ENCODE measurements at places on chromosomes 16 and 17.

DNA sequence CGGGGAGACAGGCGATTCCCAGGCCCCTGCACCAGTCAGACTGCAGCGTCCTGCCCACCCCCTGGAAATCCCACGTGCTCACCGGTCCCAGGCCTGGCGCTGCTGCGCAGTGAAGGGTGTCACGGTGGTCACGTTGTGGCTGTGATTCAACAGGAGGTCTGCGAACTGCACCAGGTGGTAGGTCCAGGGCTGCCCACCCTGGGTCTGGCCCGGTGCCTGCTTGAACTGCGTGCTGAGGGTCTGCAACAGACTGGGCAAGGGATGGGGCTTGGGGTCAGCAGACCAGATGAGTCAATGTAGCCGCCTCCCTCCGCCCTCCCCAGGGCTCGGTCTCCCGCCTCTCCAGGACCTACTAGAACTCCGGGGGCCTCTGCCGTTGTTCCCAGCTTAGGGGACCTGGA lies 7.1 kb downstream of the MYBBP1A start:
- no peak for DNase-seq

DNA sequence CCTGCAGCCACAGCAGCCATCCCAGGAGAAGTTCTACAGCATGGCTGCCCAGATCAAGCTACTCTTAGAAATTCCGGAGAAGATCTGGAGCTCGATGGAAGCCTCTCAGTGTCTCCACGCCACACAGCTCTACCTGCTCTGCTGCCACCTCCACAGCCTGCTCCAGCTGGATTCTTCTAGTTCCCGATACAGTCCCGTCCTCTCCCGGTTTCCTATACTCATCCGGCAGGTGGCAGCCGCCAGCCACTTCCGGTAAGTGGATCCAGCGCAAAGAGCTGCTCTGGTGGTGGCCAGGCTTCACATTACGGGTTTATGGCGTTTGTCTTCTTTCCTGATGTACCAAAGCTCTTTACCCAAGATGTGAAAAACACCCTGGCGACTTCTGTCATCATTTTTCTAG lies 3.6 kb downstream of the COG1 start:
- DNase-seq: peak; percentile 47

GRCh38 chr16:22847690-22848089 lies 33.7 kb downstream of the HS3ST2 start:
- DNase-seq: no peak

DNA sequence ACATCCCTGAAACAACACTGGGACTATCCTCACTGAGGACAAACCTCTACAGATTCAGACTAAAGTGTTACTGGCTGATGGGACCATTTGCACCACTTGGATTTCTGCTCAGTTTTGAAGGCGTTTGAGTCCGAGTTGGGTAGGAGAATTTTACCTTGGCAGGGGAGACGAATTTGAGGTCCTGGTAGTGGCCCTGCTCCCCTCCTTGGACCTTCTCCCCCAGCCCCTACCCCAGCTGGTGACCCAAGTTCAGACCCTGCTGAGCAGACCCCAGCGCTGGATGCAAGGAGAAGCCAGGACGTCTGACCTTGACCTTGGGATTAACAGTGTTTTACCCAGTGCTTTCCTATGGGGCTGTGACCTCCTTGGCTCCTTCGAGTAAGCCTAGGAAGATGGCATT lies 13.6 kb downstream of the CACNG5 start:
- no peak for DNase-seq

GRCh38 chr17:61970030-61970429 lies 42.2 kb upstream of the INTS2 start:
- DNase-seq: no peak

- no peak for DNase-seq
Observed at GRCh38 chr16:57945740-57946138, 25.2 kb downstream of the CNGB1 start.

DNA sequence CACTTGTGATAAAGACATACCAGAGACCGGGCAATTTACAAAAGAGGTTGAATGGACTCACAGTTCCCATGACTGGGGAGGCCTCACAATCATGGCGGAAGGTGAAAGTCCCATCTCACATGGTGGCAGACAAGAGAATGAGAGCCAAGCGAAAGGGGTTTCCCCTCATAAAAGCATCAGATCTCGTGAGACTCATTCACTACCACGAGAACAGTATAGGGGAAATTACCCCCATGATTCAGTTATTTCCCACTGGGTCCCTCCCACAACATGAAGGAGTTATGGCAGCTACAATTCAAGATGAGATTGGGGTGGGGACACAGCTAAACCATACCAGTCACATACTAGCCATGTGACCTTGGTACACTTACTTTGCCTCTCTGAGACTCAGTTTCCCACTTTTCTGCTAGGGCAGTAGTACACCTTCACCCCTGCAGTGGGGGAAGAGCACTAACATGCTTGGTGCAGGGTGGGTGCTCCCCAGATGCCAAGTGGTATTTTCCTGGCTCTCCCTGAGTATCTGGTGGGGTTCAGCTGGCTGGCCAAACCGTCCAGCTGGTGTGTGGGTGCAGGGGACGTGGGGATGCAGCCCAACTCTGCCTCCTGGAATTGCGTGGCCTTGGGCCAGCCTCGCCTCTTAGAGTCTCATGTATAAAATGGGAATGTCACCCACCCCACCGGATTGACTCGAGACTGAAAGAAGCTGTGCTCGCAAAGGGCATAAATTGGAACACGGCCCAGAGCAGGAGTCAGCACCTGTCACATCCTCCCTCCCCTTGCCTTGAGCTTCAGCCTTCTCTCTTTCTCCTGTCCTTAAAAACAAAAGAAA lies 364.1 kb downstream of the CPPED1 start:
- no peak for DNase-seq

Measured in NCI-H748 treated with DMSO at 0.1 percent for 48 hours (cell line).